ENCODE measurements at places on chromosomes 4 and X. TPM values are rescaled to one million over a fixed set of nuclear protein-coding genes. Genes with fewer than 3 reads are reported as not detected.

DNA sequence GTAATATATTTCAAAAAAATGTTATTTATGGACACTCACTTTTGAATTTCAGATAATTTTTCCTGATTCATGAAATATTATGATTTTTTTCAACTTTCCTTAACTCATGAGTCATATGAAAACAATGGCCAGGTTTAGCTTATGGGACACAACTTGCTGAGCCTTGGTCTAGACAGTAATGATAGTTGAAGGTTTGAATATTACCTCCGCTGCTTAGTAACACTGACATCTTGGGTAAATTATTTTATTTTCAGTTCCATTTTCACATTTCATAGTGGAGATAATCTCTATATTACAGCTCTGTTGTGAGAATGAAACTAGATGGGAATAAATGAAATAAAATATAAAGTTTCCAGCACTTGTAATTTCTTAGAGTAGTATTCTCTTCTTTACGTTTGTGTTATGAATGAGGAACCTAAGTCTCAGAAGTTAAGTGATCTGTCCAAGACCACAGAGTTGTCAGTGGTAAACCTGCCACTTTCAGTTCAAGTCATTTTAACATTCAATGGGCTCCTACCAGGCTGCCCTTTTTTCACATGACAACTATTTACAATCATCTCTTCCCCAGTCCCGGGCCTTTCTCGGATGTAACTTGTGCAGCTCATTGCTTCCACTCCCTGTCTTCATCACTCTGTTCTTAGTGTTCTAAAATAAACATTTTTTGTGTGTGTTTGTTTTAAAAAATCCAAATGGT, 46.8 kb upstream of the GC start:
- no peak for DNase-seq

SRP72 gene
- 102 TPM for total RNA-seq

PRR32 gene
- not detected for total RNA-seq

CCKAR gene
- not detected for total RNA-seq

- no peak for DNase-seq
These were observed 30.6 kb upstream of the TBC1D1 start for GRCh38 chr4:37860266-37860665.
